ENCODE measurements at places on chromosomes 3 and 15.

DNA sequence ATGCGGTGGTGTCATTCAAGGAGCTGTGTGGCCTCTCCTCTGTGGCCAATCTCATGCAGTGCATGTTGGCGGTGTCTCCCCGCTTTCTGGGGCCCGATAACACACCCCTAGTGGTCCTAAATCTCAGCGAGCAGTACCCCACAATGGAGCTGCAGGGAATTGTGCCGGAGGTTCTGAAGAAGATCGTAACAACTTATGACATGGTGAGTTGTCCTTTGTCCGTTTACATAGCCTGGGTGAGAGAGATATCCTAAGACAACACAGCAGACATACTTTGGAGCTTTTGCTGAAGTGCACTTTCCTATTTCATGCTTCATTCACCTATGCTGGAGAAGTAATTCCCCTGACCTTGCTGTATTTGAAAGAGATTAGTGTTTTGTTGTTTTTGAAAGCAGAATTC is 130.0 kb downstream of the PLCL2 start:
- no peak for DNase-seq

DNA sequence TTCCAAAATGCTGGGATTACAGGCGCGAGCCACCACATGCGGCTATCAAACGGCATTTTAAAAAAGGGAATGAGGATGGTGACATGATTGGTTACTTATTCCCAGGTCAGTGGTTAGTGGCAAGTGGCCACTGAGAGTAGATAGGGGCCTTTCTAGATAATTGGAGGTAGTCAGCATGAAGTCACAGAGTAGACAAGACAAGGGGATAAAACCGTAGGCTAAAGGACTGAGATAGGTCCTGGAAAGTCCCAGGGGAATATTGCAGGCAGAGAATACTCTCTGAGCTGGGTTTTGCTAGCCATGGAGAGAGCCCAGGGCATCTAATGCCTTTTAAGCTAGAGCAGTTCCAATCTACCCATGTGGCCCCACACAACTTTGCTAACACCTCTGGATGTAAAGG is 52.2 kb downstream of the KCNAB1 start:
- DNase-seq: no peak

GRCh38 chr3:159839561-159840379 is 148.9 kb upstream of the IL12A start:
- DNase-seq: no peak

- peak; percentile 38 for DNase-seq
Measured at GRCh38 chr3:115040673-115041286, 106.3 kb downstream of the ZBTB20 start.

GRCh38 chr3:44078863-44079262 is 162.8 kb upstream of the TOPAZ1 start:
- no peak for DNase-seq

GRCh38 chr3:69715204-69715603 is 24.1 kb upstream of the MITF start:
- DNase-seq: no peak
